ENCODE measurements at places on chromosomes 5 and 9.

- no peak for DNase-seq
These were observed 89.9 kb upstream of the GLIS3 start for GRCh38 chr9:4389755-4390154.

- DNase-seq, result no peak
These were observed 12.8 kb downstream of the NKD2 start for GRCh38 chr5:1021136-1021968.

- no peak for DNase-seq
These were observed 47.0 kb downstream of the SH3GL2 start for GRCh38 chr9:17625644-17626388.

DNA sequence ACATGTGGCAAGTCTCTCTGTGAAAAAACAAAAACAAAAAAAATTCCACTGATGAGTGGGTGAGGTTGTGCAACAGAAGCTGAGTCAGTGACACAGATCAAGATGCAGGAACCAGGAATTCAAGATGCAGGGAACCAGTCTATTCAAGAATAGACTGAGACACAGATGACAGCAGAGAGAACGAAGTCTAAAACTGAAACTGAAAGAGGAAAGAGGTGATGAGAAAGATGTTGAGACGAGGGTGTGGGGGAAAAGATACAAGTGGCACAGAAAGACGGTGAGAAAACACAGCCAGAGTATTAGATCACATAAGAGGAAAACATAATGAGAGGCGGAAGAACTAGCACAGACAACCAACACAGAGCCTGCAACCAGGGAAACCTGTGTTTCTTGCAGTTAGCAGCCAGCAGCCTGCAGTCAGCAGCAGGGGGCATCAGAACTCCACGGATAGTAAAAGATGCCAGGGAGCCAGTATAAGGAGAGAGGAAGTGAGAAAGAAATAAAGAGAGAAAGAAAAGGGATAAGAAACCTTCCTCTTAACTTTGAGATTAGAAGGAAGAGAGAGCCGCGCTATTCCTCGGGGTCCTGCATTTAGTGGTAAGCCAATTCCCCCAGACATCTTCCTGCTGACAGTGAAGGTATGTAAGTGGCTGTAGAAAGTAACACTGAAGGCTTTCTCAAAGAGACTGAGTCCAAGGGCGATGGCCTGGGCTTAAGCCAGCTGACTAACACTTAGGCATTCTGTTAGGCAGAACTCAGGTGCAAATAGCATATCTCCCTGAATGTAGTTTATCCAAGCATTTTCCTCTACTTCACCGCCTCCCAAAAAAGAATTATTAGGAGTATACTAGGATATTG lies 79.0 kb downstream of the TLR4 start:
- DNase-seq, result peak; percentile 81

DNA sequence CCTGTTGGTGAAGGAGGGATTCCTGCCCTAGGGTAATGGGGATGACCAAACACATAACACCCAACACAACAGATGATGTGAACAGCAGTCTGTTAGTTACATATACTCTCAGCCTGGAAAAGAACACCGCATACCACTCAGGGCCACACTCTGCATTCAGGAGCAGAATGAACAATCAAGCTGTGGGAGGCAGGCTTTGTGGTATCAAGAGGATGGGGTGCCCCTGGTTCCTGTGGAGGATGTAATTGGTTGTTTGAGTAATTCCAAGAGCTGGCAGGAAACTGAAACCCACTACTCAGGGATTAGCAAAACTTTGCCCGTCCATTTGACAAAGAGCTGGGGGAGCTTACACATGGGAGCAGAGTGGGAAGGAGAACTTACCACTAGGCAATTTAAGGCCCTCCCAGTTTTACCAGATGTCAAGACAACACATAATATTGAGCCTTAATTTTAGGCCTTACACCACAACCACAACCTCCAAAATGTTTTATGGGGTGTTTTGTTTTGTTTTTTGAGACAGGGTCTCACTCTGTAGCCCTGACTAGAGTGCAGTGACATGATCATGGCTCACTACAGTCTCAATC lies 15.6 kb upstream of the PRKAA1 start:
- no peak for DNase-seq

- no peak for DNase-seq
These were observed 7.7 kb downstream of the PALM2AKAP2 start for GRCh38 chr9:109787735-109788134.

DNA sequence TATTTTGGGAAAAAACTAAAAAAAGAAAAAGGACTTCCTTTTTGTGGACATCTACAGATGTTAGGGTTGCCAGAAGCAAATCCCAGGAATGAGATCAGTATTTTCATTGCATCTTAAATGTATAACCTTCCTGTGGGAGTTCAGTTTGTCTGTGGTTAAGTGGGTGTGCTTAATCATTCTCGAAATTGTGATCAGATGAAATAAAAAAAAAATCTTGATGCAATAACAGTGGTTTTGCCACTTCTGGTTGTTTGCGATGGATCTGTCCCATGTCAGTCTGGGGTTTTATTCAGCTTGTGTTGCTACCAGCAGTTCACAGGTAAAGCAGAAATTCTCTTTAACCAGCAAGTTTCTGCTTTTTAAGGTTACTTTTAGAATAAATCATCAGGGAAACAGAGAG lies 179.0 kb downstream of the MAN2A1 start:
- no peak for DNase-seq

DNA sequence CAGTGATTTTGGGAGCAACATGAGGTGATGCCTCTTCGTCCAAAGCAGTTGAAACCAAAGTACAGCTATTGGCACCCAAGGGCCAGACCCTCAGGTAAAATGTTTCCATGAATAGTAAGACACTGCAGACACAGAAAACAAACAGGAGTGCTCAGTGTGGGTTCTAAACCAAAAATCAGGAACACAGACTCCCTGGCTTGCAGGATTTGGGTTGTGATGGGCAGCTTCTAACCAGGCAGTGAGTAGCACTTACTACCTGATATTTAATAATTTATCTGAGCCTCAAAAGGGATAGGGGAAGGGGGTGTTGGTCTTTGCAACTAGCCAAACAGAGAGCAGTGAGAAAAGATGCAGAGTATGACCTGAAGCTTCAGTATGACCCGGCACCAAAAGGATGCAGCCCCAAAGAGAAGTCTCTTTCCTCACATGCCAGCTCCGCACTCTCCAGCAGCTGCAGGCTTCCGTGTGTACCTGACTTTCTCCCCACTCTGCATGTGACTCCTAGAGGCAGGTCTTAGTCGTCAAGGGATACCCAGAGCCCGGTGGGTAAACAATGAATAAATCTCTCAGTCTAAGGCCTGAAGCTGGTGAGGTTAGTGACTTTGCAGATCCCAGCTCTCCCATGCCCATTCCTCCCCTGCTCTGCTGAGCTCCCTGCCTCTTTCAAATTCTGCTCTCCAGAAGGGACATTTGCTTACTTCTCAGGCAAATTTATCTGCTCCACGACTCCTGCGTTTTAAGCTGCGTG lies 105.4 kb upstream of the SPOCK1 start:
- DNase-seq, result no peak

DNA sequence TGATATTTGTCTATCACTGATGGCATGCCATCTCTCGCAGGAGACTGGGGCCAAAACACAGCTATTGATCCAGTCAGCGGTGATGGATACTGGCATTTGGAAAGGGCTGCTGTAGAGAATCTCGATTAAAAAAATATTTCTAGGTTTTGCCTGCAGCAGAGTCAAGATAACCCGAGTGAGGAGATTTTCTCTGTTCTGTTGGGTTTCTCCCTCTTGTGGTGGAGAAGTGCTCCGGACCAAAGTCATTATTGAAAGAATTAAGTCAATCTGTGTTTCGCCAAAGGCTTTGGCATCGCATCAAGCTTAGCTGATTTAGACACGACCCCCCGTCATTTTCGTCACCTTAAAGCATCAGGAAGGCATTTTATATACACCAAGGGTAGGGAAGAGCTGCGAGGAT lies 97.1 kb upstream of the IRX2 start:
- peak; percentile 44 for DNase-seq

DNA sequence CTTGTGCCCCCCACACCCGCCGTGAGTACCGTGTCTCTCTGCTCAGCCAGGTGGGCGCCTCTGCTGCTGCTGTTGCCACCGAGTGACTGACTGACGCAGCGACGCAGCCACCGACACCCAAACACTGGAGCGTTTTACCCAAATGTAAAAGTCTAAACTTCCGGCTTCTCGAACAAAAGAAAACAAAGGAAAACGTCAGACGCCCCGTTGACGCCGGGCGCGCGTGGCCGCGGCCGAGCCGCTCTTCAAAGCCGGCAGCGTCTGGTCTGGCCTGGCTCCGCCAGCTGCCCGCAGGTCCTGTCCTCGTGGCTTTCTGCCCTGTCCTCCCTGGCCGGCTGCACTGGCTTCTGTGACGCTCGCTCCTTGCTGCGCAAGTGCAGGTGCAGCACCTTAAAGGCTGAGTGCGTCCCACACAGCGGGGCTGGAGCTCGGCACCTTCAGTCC lies 41.4 kb upstream of the CLPTM1L start:
- DNase-seq, result peak; percentile 80

DNA sequence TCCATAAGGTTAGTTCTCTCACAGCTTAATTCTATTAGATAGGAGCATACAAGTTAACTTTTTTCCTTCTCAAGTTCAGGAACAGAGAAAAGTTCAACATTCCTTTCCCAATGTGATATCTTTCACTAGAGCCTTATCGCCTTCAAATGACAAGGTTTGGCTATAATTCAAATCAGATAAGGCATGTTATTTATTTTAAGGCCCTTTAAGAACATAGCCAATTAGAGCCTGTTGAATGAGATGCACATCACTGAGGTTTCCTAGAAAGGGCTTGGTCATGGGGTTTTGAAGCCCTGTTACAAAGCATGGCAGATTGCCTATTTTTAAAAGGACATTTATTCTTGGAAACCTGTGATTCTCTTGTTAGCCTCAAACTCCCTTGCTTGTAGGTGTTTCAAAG lies 123.4 kb downstream of the BASP1 start:
- no peak for DNase-seq

GRCh38 chr9:97556721-97557605 lies 55.5 kb downstream of the TMOD1 start:
- no peak for DNase-seq

- DNase-seq, result no peak
These were observed 1200.2 kb upstream of the CDH6 start for GRCh38 chr5:29993286-29993685.

DNA sequence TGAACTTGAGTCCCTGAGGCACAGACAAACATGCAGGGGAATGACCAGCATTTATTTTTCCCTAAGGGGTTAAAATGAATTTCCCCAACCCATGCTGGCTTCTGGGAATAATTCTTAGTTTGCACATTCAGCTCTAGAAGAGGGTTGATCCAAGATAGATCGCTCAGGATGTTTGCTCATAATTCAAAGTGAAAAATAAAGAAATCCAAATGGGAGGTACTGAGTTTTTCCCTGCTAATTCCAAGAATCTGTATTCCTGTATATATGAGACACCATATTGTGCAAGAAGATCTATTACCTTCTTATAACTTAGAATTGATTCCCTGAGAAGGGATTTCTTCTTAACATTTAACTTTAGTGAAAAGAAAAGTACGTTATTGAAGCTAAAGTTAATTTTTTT lies 96.2 kb downstream of the VCAN start:
- no peak for DNase-seq

DNA sequence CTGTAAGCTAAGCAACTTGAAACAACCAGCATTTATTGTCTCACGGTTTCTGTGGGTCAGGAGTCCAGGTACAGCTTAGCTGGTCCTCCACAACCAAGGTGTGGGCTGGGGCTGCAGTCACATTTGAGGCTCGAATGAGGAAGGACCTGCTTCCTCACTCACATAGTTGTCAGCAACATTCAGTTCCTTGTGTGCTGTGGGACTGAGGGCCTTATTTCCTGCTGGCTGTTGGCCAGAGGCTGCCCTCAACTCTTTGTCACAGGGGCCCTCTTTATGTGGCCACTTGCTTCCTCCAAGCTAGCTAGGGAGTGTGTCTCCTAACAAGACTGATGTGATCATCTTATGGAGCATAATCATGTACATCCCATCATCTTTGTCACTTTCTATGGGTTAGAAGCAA lies 29.2 kb upstream of the SEMA4D start:
- DNase-seq, result no peak

GRCh38 chr5:136203303-136203922 lies 10.5 kb upstream of the SMIM32 start:
- DNase-seq, result no peak

GRCh38 chr5:115435778-115436712 lies 108.5 kb downstream of the FEM1C start:
- no peak for DNase-seq

DNA sequence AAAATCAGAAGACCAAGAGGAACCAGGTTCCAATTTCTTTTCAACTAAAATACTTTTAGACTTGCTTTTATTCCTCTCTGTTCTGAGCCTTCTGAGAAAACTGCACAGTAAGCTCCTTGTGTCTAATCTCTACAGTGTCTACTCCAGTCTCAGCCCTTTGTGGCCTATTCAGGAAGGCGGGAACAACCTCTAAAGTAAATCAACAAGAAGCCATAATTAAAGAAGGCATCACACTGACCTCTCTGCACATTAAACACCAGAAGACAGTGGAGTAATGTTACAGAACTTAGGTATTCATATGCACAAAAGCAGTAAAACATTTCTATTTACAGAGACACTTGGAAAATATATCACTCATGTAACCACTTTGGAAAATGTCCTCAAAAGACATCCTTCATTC lies 14.9 kb downstream of the XPA start:
- DNase-seq, result no peak

GRCh38 chr5:1227667-1228066 lies 2.5 kb downstream of the SLC6A18 start:
- DNase-seq, result no peak

DNA sequence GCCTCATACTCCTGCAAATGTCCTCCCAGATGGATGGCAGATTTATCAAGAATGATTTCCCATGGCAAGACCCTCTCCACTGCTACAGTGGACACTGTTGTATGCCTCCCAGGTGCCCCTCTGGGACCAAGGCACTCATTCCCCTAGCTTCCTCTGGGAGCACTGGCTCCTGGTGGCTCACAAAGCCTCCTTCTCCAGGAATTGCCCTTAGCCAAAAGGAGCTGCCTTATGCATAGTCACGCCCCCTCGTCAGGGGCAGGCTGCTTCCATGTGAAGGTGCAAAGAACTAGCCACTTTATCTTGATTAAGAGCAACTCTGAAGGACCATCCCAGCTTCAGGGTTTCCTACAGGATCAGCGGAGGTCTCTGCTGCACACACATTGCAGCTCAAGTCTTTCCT lies 358.1 kb downstream of the CDK5RAP2 start:
- DNase-seq, result no peak

DNA sequence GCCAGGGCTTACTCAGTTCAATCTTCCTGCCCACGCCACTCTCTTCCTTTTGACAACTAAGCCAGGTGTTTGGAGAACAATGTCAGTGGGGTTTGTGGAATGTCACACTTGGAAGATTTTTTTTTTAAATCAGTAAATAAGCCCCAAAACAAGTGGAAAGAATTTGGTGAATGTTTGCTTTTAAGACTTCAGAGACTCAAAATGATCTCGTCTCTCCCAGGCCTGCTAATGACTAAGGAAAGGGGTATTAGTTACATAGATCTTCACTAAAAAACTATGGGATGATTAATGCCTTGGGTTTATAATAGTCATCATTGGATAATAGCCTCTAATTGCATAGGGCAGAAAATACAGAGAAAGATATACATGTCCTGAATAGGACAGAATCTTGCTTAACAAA lies 166.4 kb downstream of the DMRT2 start:
- no peak for DNase-seq

GRCh38 chr9:91815896-91816295 lies 134.1 kb downstream of the ROR2 start:
- no peak for DNase-seq

- DNase-seq, result no peak
These were observed 30.2 kb upstream of the BOD1 start for GRCh38 chr5:173646692-173647091.

Data from AG20443 (cell line).